OCI-M1 (cell line): ENCODE measurements at places on chromosomes 12 and 14.

DNA sequence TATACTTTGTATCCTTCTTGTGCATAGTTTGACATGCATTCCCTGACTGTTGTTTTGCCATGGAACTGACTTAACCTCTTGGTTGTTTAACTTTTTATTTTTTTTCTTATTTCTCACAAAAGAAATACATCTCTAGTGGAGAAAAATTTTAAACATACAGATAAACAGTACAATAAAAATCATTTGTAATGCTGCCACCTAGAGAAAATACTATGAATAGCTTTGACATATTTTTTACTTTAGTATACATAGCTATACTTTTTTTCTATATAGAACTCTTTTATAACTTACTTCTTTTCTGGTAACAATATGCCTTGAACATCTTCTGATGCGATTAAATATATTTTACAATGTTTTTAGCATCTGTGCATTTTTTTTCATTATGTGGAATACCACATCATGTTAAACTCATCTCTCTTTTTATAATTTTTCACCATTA lies 184.5 kb downstream of the AKAP6 start:
- peak; percentile 11 for DNase-seq

DNA sequence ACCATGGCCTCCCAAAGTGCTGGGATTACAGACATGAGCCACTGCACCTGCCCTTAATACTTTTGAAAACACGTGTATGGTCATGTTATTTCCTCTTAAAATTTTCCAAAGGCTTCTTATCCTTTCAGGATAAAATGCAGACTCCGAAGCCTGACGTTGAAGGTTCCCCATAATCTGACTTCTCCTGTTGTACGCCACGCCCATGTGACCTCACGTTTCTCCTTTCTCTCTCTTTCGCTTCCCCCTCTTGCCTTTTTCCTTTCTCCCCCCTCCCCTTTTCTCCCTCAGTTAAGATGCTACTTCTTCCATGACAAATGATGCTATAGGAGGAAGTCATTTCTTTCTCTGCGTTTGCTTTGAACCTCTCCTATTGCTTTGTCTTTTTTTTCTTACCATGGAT lies 266.0 kb downstream of the FBXL14 start:
- DNase-seq: no peak

GRCh38 chr12:63917864-63918799 lies 73.6 kb downstream of the SRGAP1 start:
- DNase-seq: no peak

- no peak for DNase-seq
These were observed 70.0 kb upstream of the DICER1 start for GRCh38 chr14:95227279-95227860.

GRCh38 chr12:101287357-101287756 lies 7.5 kb downstream of the UTP20 start:
- no peak for DNase-seq

DNA sequence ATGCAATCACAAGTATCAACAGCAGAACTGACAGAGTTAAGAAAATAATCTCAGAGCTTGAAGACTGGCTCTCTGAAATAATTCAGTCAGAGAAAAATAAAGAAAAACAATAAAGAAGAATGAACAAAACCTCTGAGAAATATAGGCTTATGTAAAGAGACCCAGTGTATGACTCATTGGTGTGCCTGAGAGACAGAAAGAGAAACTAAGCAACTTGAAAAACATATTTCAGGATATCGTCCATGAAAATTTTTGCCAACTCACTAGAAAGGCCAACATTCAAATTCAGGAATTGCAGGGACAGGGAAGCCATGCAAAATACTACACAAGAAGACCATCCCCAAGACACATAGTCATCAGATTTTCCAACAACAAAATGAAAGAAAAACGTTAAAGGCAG lies 56.2 kb downstream of the APOBEC1 start:
- DNase-seq: peak; percentile 62

DNA sequence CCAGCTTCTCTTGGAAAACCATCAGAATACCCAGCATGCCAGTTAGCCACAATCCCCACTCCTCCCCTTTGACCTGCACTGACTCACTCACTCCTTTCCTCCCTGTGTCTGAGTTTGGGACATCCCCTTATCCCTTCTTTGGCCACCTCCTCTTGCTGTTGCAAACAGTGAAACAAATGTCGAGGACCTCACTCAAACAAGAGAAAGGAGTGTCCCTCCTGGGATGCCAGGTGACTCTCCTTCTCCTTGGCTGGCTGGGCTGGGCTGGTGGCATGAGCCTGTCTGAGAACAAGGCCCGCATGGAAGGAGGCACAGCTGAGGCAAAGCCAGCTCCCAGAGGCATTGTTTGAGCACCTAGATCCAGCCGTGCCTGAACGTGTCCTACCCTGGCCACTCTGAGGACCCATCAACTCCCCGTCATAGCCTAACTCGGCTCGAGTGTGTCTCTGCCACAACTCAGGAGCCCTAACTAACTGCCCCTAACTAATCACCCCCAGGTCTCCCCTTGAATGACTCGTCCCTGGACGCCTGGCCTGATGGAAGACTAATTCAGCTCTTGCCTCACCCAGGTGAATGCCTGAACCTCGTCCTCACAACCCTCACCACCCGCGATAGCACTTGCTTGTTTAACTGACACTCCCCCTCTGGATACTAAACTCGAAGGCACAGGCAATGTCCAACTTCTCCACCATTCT lies 43.0 kb downstream of the NCOR2 start:
- no peak for DNase-seq

DNA sequence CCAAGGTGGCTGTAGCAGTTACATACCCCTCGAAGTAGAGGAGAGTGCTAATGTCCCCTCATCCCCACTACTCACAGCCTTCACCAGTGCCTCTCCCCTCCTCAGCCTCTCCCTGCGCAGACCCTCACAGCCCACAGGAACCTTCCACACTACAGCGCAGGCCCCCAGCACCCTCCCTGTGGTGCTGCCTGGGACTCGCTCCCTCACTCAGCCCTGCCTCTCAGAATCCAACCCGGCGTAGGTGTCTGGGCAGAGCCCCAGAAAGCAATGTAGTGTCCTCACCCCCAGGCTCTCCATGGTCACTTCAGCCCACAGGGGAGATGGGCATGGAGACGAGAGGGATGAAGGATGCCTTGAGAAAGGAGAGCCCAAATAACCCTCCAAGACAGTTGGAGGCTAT lies 10.9 kb upstream of the ZNF740 start:
- DNase-seq: no peak

GRCh38 chr12:112087851-112088250 lies 20.7 kb downstream of the NAA25 start:
- DNase-seq: no peak

GRCh38 chr12:8637666-8638065 lies 25.0 kb downstream of the MFAP5 start:
- no peak for DNase-seq

DNA sequence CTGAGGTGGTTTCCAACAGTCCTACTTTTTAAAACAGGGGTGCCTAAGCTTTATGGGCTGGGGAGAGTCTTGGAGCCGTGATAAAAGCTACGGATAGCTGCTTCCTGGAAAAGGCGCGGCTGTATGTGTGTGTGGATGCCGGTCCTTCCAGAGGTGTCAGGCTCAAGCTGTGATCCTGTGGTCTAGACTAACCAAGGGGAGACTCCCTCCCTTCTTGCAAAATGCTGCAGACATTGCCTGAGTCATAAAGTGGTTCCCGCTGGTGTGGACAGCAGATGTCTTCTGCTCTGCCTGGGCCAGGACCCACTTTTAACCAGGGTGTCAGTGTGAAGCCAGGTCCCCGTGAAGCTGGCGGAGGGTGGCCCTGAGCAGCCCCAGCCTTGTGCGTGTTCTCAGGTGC lies 37.8 kb downstream of the CCDC92 start:
- peak; percentile 37 for DNase-seq

DNA sequence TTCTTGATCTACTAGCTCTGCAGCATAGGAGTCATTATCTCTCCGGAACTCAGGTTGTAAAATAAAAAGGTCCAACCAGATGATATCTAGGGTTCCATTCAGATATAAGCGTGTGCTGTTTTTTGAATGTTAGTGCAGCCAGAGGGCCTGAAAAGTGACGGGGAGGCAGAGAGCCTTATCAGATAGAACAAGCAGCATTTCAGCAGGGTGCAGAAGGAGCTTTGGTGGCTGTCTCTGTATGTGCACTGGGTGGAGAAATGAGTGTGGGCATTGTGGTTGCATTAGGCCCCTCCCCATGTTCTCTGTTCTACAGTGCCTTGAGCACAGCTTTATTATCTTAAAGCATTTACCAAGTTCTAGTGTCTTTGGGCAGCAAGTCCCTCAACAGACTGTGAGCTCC lies 275.1 kb downstream of the NRXN3 start:
- peak; percentile 44 for DNase-seq

DNA sequence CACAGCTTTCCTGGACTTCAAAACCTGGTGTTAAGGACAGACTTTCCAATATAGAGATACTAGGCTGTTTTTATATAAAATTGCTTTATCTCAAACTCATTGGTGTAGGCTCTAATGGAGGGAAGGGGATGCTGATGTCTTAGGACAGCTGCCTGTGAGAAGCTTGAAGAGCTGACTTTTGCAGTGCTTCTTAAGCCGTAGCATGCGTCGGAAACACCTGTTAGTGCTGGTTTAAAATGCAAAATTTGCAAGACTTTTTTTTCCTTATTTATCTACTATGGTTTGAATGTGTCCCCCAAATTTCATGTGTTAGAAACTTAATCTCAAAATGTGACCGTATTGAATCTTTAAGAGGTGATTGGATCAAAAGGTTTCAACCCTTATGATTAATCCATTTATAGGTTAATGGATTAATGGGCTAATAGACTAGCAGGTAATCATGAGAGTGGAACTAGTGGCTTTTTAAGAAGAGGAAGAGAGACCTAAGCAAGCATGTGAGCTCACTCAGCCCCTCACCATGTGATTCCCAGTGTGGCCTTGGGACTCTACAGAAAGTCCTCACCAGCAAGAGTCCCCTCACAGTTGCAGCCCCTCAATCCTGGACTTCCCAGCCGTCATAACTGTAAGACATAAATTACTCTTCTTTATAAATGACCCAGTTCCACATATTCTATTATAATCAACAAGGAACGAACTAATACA lies 60.9 kb upstream of the FUT8 start:
- no peak for DNase-seq

DNA sequence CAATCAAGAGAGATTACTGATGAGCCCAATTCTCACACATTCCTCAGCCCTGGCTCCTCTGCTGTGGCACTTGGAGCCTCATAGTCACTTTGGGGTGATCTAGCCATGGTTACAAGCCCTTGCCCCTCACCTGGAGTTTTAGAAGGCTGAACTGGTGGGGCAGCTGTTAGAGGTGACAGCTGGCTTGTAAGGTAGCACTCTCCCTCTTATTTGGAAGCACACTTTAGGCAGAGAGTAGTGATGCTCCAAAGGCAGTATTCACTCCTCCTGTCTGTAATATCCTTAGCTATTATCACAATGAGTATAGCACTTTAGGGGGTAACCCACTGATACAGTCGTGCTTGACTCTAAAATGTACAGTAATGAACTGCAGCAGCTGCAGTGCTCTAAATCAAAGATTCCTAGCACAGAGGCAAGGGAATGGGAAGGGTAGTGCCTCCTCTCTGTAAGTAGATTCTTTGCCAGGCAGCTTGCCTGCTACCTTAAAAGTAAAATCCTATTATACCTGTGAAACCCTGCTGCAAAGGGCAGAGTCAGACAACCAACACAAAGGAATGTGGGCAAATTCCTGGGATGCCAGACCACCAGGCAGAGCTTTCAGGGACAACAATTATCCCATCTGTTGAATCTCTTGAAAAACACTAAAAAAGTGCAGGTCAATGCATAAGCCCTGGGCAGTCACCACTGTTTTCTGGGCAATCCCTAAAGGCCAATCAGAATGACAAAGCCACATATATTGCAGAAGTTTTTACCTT lies 336.3 kb downstream of the NOVA1 start:
- no peak for DNase-seq

DNA sequence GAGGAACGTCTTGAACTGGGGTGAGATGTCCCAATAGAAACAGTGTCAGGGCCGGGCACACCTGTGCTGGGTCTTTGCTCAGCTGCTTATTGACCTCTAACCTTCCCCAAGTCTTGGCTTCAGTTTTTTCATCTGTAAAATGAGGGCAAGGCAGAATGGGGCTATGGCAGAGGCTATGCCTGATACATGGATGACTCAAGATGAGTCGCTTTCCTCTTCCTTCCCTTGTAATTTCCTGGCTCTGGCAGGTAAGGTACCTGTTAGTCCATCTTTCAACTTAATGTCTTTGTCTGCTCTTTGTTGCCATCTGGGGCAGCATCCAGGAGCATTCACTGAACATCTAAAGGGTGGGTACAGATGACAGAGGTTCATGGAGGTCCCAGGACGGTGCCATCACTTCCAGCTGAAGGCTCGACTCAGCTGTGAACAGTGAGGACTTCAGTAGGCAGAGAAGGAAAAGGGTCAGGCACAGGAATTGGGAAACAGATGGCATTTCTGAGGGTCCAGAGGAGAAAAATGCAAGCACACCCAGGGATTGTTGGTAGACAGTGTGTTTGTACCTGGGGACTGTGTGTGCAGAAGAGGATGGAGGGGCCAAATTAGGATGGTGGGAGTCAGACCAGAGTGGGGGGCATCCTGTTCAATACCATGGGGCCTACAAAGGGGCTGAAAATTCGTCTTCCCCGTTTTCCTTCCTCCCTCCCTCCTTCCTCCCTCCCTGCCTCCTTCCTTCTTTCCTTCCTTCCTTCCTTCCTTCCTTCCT lies 268.3 kb downstream of the VRK1 start:
- DNase-seq: no peak

GRCh38 chr14:80981156-80981555 lies 25.7 kb downstream of the TSHR start:
- DNase-seq: no peak

GRCh38 chr12:106999446-106999845 lies 12.5 kb upstream of the MTERF2 start:
- no peak for DNase-seq

DNA sequence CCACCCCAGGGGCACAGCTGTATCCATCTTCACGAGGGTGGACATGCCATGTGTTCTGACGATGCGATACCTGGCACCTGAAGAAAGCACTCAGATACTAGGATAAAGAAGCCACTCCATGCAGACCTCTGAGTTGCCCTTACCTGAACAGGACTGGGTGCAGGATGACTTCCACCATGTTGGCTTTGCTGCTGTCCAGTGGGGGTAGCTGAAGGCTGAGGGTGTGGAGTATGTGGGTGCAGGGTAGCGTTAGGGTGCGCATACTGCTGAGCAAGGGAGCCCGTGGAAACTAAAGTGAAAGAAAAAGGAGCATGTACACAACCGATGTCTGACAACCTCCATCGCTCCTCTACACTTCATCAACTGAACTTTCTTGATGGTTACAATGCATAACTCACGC lies 51.3 kb downstream of the SH2B3 start:
- DNase-seq: no peak

DNA sequence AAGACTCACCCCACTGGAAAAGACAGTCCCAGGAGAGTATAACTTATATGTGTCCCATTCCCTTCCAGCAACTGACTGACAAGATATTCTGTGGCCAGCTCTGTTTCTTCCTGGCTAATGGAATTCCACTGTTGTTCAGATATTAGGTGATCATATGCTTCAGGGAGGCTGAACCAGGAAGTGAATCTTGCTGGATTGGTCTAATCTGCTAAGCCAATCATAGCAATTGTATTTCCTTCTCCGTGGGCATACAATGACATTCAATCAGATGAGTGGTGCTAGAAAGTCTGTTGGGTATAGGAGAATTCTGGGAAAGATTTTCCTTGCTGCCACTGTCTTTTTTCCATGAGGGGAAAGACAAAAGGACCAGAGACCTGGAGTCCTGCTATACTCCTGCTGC lies 12.1 kb downstream of the PYGL start:
- peak; percentile 56 for DNase-seq

GRCh38 chr12:49552014-49552413 lies 13.2 kb downstream of the KCNH3 start:
- DNase-seq: no peak
